ENCODE measurements at places on chromosomes 3 and 15. TPM values are rescaled to one million over a fixed set of nuclear protein-coding genes. Genes with fewer than 3 reads are reported as not detected.
A peak's percentile ranks its signal among the peaks of the same experiment; 100 is the strongest.

The COLQ gene
- 2.0 TPM for total RNA-seq

DNA sequence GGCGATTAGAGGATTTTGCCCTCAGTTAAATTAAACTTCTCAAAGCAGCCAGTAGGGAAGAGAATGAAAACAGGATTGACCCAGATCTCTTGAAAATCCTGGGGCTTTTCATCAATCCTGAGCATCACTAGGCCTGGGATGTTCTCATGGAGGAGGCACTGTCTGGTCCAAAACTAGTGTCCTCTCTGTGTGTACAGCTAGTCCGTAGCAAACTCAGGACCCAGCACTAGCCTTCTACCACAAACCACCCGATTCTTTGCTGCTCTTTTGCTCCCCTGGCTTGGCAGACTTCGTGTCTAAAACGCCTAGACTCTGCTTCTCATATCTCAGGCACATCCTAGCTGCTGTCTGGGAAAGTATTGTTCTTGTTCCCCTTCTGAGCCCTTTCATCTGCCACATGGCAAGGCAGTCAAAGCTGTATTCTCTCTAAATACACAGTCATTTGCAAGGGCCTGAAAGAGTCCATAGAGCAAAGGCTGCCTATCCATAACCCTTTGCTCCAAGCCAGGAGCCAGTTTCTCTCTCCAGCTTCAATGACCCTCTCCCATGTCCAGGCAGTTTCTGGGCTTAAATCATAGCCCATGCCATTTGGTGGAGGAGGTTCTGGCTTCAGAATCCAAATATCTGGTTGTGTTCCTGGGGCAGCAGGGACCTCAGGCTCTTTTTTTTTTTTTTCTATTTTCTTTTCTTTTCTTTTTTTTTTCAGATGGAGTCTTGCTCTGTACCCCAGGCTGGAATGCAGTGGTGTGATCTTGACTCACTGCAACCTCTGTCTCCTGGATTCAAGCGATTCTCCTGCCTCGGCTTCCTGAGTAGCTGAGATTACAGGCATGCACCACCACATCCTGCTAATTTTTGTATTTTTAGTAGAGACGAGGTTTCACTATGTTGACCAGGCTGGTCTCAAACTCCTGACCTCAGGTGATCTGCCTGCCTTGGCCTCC, 52.4 kb downstream of the CDC25A start:
- H3K27me3 ChIP-seq = no peaks in the 10 kb centered on the region
- H3K4me3 ChIP-seq = no peak overlapping the region
- H3K4me1 ChIP-seq = no peaks in the 10 kb centered on the region

The CD200R1 gene
- total RNA-seq = 1.4 TPM

DNA sequence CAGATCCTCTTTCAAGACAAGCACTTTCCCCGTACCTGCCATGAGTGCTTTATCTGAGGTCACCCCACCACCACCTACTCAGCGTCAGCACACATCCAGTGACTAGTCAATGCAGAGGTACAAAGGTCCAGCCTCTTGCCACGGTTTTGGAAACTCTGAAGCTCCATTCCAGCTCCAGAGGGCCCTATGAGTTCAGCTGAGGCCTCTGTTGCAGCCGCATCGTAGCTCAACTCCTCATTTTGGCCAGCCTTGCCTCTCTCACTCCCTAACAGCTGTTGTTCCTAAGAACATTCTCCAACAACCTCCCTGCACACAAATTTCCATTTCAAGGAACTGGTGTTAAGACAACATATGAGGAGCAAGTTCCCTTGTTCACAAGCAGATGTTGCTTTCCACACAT, 405.1 kb upstream of the PROK2 start:
- H3K27me3 ChIP-seq = peaks cover 4% of the 10 kb centered on the region
- H3K4me1 ChIP-seq = peaks cover 41% of the 10 kb centered on the region
- H3K4me3 ChIP-seq = no peak overlapping the region
- DNase-seq = no peak
- H3K27ac ChIP-seq = no peak overlapping the region

- H3K36me3 ChIP-seq = peaks cover 4% of the 10 kb centered on the region
- no peak for DNase-seq
- H3K27me3 ChIP-seq = no peaks in the 10 kb centered on the region
- no peak overlapping the region for H3K27ac ChIP-seq
Measured at GRCh38 chr15:22799902-22800301, 13.5 kb downstream of the NIPA1 start.

- H3K4me1 ChIP-seq = peaks cover 65% of the 10 kb centered on the region
- no peaks in the 10 kb centered on the region for H3K27me3 ChIP-seq
- H3K4me3 ChIP-seq = no peak overlapping the region
Measured at GRCh38 chr15:64521726-64522164, 61.4 kb downstream of the ZNF609 start.

DNA sequence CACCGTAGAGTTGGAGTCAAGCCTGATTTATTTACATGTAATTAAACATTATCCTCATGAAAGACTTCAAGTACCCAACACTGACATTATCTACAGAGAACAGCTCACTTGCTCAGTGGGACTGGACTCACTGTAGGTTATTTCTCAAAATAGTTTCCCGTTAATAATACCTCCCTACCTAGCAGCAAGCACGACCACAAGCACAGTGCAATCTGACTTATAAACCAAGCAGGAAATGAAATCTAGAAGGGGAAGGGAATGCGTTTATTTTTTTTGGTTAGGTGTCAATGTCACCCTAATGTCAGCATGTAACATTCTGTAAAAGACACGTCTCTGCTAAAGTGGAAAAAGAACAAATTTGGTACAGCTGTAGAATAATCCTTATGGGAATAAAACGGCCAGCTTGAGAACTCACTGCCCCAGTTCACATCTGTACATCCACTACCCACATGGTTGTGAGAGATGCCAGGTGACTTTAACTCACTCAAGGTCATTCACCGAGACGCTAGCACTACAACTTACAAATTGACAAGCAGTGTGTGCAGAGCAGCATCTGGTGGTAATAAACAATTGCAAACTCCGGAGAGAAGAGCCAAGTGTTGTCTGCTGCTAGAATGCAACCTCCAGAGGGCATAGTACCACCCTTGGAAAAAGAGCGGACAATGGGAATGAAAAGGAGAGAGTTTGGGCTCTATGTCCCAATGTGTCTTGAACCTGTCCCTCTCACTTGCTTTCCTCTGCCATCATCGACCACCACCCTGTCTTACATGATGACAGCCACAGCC, 242.5 kb downstream of the CADPS start:
- no peak for DNase-seq
- peaks cover 19% of the 10 kb centered on the region for H3K27me3 ChIP-seq
- no peaks in the 10 kb centered on the region for H3K4me1 ChIP-seq

DNA sequence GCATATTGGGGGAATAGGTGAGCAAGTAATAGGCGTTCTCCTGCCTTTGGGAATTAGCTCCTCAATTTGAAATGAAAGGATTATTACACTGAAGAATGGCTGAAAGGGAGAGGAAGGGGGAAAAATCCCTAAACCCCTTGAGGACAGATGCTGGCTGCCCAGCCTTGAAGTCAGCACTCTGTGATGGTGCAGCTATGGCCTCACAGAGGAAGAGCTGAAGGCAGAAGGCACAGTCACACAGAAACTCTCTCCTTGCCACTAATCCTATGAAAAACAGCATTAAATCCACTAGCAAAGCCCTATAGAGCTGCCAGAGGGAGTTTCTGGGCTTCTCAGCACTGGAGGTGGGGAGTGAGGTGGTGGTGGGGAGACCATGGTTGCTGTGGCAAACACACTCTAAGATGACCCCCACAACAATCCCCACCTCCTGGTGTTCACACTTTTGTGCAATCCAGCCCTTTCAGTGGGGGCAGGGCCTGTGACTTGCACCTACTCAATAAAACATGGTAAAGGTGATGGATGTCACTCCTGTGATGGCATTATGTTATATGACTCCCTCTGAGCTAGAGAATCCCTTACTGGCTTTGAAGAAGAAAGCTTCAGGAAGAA, 101.2 kb downstream of the RFTN1 start:
- no peak for DNase-seq
- H3K4me1 ChIP-seq = peaks cover 54% of the 10 kb centered on the region
- H3K4me3 ChIP-seq = no peak overlapping the region

The TTLL13 gene
- 1.9 TPM for total RNA-seq

The SPINK8 gene
- not detected for total RNA-seq

DNA sequence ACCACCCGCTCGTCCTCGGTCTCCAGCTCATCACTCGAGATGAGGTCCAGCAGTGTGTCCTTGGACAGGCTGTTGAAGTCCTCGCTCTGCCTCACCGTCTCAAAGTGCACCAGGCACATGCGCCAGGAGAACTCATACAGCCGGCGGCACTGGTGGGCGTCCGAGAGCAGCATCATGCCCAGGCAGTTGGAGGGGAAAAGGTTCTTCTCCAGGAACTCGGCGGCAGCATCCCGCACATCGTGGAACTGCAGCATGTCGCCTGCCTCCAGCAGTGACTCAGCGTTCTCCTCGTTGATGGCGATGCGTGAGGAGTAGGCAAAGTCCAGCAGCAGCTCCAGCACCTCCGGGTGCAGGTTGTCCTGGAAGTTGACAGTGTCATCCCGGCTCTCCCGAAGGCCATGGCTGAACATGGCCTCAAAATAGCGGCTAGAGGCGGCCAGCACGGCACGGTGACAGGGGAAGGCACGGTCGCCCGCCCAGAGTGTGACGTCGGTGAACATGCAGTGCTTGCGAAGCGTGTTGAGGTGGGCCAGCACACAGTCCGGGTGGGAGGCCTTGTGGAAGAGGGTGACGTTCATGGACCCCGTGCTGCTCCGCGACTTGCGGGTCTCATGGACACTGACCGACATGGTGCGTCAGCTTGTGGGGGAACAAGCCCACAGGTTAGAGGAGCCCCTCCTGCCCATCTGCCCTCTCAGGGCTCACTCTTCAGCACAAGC, 25.4 kb downstream of the KLHL25 start:
- DNase-seq = no peak
- H3K36me3 ChIP-seq = no peaks in the 10 kb centered on the region
- H3K4me3 ChIP-seq = no peak overlapping the region
- no peak overlapping the region for H3K27ac ChIP-seq
- no peaks in the 10 kb centered on the region for H3K27me3 ChIP-seq

DNA sequence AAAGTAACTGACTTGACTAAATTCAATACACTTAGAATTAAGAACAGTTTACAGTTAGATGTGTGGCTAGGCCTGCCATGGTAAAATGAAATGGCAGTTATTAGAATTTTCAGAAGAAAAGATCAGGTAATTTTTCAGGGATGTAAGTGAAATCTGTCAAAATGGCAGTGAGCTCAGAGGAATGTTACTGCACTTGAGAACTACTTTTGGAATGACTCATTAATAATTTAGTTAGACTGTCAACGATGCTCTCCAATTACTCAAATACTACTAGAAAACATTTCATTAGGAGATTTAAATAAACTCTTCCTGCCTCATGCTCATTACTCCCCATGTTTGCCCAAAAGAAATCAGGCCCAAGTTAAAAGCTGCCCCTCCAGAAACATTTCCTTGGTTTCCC, 84.4 kb downstream of the RFTN1 start:
- DNase-seq = no peak
- H3K4me3 ChIP-seq = no peak overlapping the region
- peaks cover 25% of the 10 kb centered on the region for H3K36me3 ChIP-seq
- peaks cover 14% of the 10 kb centered on the region for H3K4me1 ChIP-seq

DNA sequence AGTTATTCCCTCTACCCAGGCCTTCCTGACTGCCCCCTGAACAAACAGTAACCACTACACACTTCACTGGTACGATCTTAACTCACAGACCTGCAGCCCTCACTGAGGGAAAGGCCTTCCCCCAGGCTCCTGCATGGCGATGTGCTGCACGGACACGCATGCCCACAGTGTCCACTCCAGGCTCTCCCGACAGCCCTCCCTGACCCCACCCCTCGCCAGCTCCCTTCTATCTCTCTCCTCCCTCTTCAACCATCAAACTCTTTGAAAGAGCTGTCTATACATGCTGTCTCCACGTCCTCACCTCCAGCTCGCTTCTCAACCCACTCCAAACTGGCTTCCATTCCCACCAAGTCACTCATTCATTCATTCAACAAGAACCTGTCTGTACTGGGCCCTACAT, 3.9 kb downstream of the SCN5A start:
- H3K27me3 ChIP-seq = no peaks in the 10 kb centered on the region
- no peak overlapping the region for H3K27ac ChIP-seq
- DNase-seq = no peak
- H3K36me3 ChIP-seq = no peaks in the 10 kb centered on the region
- peaks cover 4% of the 10 kb centered on the region for H3K4me1 ChIP-seq

The FSIP1 gene
- total RNA-seq = 0.60 TPM

The STRA6 gene
- total RNA-seq = 0.46 TPM

GRCh38 chr15:64877435-64877834, 34.3 kb upstream of the ANKDD1A start:
- H3K36me3 ChIP-seq = no peaks in the 10 kb centered on the region
- H3K27me3 ChIP-seq = no peaks in the 10 kb centered on the region
- no peak for DNase-seq
- H3K27ac ChIP-seq = no peak overlapping the region

GRCh38 chr3:179811321-179812095, 158.7 kb downstream of the USP13 start:
- no peak overlapping the region for H3K27ac ChIP-seq
- DNase-seq = peak; percentile 7
- H3K27me3 ChIP-seq = no peaks in the 10 kb centered on the region

The GOLGA6L7 gene
- not detected for total RNA-seq

GRCh38 chr15:72706266-72706665, 20.3 kb downstream of the BBS4 start:
- H3K4me1 ChIP-seq = peaks cover 5% of the 10 kb centered on the region
- H3K27me3 ChIP-seq = no peaks in the 10 kb centered on the region
- no peak overlapping the region for H3K27ac ChIP-seq

The NANOGP8 gene
- total RNA-seq = not detected

DNA sequence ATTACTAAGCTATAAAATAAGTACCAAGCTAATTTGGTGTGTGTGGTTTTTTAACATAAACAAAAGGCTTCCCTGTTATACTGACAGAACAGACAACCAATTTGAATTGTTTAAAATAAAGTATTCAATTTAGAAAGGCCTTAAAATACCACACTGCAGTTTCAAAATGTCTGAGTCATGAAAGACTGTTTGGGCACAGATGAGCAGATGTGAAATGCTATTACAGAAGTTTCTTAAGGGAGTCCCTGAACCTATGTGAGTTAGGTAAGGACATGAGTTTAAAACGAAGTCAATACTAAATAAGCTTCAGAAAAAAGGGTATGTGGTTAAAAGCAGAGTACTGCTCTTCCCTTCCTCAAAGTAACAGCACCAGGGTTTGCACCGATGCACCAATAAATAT, 69.7 kb upstream of the SETMAR start:
- no peak overlapping the region for H3K4me3 ChIP-seq
- DNase-seq = no peak
- H3K27ac ChIP-seq = no peak overlapping the region
- H3K36me3 ChIP-seq = no peaks in the 10 kb centered on the region

GRCh38 chr3:69305011-69305410, 80.9 kb downstream of the FRMD4B start:
- H3K4me3 ChIP-seq = peak overlapping the region; percentile 79
- peaks cover 35% of the 10 kb centered on the region for H3K4me1 ChIP-seq
- no peaks in the 10 kb centered on the region for H3K36me3 ChIP-seq

- H3K27me3 ChIP-seq = peaks cover 12% of the 10 kb centered on the region
- no peak overlapping the region for H3K4me3 ChIP-seq
- no peak for DNase-seq
- no peaks in the 10 kb centered on the region for H3K4me1 ChIP-seq
- H3K36me3 ChIP-seq = no peaks in the 10 kb centered on the region
- H3K27ac ChIP-seq = no peak overlapping the region
Measured at GRCh38 chr15:29611057-29611456, 211.2 kb downstream of the TJP1 start.

The GOLGA6B gene
- total RNA-seq = not detected

The IMPG2 gene
- total RNA-seq = 0.82 TPM

GRCh38 chr15:76343313-76343996, 6.9 kb downstream of the ISL2 start:
- H3K27ac ChIP-seq = no peak overlapping the region
- H3K36me3 ChIP-seq = peaks cover 10% of the 10 kb centered on the region
- H3K27me3 ChIP-seq = peaks cover 80% of the 10 kb centered on the region
- no peak for DNase-seq
- peaks cover 55% of the 10 kb centered on the region for H3K4me1 ChIP-seq
